Stromal cell of bone marrow (primary cell): ENCODE measurements at places on chromosomes 5 and 9.

DNA sequence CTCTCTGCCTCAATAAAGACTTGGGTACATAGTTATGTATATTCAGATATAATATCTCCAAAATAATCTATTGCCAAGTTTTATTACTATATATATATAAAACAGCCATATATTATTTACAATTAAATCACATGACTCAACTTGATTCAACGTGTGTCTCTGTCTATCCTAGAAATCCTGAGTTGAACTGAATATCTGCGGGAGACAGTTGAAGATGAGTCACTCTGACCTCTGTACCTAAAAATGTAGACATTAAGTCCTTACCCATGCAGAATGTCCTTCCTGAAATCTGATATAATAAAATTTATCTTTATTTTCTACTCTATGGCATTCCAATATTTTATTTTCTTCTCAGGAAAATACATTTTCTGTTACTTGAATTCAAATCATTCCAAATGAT, 218.2 kb upstream of the PRDM9 start:
- DNase-seq = no peak

DNA sequence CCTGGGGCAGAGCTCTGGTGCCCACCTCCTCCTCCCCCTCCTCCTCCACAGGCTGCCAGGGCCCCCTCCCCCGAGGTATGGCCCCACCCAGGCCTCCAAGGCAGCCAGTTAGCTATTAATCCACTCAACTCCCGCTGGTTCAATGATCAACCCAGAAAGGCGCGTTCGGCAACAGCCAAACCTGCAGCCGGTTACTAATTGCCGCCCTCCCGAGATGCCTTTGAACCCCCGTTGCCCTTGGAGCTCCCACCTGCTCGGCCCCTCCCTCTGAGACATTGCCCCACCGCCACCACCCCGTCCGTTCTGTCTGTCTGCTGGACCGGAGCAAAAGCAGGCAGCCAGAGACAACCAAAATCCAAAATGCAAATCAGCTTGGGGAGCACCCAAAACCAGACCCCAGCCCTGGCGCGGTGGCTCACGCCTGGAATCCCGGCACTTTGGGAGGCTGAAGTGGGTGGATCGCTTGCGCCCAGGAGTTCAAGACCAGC, 25.8 kb downstream of the NOTCH1 start:
- no peak for DNase-seq

GRCh38 chr5:139701056-139701741, 53.0 kb downstream of the CXXC5 start:
- DNase-seq = no peak

DNA sequence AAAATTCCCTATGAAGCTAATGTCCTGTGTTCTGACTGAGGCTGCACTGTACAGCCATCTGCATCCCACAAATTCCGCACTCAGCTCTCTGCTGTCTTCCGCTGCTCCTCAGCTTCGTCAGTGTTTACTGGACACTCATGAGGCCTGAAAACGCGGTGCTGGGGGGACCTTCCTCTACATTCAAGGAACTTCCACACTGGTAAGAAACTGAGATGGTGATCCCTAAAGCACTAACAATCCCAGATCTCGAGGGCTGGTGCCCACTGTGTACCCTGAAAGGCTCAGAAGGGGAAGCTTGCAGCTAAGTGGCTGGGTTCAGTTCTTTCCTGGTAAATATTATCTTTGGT, 117.9 kb downstream of the NRG2 start:
- DNase-seq = no peak

GRCh38 chr9:5553211-5553610, 42.9 kb downstream of the PDCD1LG2 start:
- peak; percentile 78 for DNase-seq
